Stimulated activated CD4-positive, alpha-beta T cell treated with anti-CD3 and anti-CD28 coated beads, Interleukin-1b, Interleukin-23, amount 100 ng/mL, for 48 hours (primary cell): ENCODE measurements at places on chromosomes 5 and 9.

- no peak for DNase-seq
Measured at GRCh38 chr5:111922344-111922743, 165.3 kb upstream of the NREP start.

- DNase-seq = no peak
Measured at GRCh38 chr9:131682261-131682660, 57.6 kb downstream of the RAPGEF1 start.

GRCh38 chr5:1421521-1422341 is 23.5 kb downstream of the SLC6A3 start:
- DNase-seq = no peak

DNA sequence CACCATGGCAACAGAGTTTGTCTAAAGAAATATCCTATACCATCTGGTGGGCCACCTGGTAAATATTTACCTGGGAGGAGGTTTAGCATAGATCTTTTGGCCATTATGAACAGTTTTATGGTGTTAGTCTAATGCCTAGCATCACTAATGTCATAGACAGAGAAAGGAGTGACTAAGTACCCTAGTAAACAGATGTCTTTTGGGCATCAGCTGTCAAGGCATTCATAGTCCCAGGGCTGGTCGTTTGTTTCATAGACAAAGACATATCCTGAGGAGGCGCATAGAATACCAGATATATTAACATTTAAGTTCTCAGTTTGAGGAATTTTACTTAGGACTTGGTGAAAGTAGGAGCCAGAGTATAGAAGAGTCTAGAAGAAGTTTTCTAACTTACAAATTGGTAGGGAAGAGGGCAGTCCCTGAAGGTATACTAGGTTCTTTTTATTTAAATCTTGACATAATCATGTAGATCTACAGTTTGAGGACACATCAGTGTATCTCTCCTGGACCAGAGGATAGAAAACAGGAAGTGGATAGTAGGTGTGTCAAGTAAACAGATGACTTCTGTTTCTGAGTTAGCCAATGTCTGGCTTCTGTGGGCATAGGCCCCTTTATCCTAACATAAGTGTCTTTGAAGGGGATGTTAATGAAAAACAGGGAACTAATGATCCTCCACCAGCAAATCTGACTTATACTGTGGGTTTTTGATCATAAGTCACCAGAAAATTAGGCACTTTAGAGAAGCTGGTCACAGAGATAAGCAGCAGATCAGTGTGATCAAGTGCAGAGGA is 105.0 kb upstream of the PRSS3 start:
- DNase-seq = no peak

GRCh38 chr9:137294681-137295237 is 7.3 kb downstream of the NRARP start:
- DNase-seq = no peak

DNA sequence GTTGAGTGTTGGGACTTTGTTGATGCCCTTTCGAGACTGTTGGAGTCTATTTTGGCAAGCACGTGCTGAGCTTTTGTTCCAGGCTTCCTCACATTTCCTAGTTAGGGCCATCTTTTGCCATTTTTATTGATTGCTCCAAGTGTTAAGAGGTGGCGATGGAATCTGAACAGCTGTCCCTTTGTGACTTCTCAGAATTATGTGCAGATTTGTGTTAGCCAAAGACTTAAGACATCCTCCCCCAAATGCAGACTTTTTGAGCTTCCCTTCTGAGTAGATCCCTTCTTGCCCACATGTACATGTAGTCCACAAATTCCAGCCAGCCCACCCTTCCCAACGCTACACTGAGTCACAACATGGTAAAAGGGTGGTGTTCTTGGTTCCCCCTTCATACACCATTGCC is 59.2 kb downstream of the SPIN1 start:
- no peak for DNase-seq

GRCh38 chr5:157516626-157517325 is 56.8 kb downstream of the NIPAL4 start:
- no peak for DNase-seq

DNA sequence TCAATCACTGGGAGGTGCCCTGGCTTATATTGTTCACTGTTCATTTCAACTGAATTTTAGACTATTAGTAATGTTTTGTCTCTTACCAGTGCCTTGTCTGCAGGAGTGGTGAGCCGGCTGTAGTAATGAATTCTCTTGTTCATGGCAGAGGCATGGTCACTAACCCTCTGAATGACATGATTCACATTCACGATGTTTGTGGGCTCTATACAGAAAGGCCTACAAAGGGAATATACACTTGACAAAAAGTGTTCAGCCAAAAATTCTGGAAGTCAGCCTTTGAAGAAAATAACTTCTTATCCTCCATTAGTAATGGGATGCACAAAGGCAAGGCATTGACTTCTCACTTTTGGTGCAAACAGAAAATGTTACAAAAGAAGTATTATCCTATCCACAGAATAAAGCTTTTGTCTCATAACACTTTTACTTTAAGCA is 39.6 kb downstream of the SLC38A9 start:
- DNase-seq = no peak

GRCh38 chr5:131976414-131977211 is 31.1 kb upstream of the MEIKIN start:
- DNase-seq = no peak

DNA sequence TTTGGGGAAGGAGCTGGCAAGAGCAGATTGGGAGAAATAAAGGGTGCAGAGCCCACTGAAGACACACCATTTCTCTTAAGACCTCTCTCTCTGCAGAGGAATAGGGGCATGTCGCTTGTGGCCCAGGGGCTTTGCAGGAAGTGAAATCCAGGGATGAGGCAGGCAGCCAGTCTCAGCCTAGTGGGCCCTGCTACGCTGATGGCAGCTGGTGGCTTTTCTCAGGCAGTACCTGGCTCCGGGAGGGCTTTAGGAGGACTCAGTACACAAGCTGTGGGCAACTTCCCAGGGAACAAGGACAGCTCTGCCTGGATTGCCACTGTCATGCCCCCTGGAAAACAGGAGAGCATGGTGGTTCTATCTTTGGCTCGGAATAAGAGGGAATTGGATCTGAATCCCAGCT is 76.2 kb upstream of the NEURL1B start:
- DNase-seq = no peak

GRCh38 chr5:109225716-109226625 is 183.8 kb downstream of the PJA2 start:
- no peak for DNase-seq

GRCh38 chr9:111162026-111162425 is 123.8 kb upstream of the LPAR1 start:
- DNase-seq = no peak

- DNase-seq = no peak
Measured at GRCh38 chr5:145637396-145637795, 197.7 kb downstream of the PRELID2 start.

GRCh38 chr9:68555437-68556150 is 14.9 kb upstream of the TMEM252 start:
- DNase-seq = no peak

- no peak for DNase-seq
Measured at GRCh38 chr5:171710451-171711024, 75.1 kb upstream of the SMIM23 start.

GRCh38 chr5:75567710-75568109 is 43.5 kb upstream of the ANKDD1B start:
- DNase-seq = peak; percentile 16

DNA sequence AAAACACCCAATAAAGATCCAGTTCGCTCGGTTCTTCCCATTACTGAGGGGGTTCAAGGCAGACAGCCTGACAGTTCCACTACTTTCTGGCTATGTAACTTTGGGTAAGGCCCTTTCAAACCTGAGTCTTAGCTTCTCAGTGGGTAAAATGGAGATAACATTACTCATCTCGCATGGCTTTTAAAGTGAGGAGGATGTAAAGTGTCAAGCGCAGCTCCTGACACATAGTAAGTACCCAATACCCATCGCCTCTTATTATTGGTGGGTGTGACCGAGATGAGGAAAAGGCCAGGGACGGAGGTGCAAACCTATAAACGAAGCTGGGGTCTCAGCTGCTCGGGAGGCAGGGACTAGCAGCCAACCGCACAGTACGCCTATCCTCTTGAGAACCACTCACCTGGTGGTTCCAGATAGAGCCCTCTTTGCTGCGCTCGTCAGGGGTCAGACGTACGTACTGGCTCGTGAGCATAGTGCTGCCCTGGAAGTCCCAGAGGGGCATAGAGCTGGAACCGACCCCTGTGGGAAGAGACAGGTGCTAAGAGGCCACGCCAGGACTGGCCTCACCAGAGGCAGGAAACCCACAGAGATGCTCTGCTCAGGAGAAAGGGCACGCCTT is 584 bp downstream of the LMAN2 start:
- DNase-seq = no peak

- no peak for DNase-seq
Measured at GRCh38 chr9:113888336-113888735, 12.2 kb downstream of the ZNF618 start.

DNA sequence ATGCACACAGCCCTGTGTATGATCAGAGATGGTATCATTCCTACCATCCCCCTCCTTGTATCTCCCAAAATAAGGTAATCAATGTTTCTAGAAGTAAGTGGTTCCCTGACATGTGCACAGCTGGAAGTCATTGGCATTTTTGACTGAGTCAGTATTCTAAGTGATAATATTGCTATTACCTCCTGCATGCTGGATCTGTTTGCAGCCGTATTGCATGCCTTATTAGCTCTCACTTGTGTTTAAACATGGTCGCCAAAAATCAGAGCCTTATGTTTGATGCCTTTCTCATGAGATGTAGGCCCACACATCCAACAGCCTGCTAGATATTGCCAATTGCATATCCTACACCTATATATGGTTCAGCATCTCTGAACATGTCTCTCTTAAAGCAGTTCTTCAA is 254.3 kb downstream of the CDH12 start:
- DNase-seq = no peak

DNA sequence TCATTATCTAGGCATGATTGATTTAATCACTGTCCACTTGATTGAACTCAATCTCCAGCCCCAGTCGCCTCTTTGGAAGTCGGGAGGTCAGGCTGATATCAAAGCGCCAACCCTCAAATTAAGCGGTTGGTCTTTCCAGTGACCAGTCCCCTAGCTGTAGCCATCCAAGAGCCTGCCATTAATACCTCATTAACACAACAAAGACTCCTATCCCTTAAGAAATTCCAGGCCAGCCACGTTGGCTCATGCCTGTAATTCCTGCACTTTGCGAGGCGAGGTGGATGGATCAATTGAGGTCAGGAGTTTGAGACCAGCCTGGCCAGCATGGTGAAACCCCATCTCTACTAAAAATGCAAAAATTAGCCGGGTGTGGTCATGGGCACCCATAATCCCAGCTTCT is 27.4 kb upstream of the GCNT1 start:
- DNase-seq = no peak

- DNase-seq = no peak
Measured at GRCh38 chr5:93610581-93611272, 27.7 kb downstream of the NR2F1 start.

DNA sequence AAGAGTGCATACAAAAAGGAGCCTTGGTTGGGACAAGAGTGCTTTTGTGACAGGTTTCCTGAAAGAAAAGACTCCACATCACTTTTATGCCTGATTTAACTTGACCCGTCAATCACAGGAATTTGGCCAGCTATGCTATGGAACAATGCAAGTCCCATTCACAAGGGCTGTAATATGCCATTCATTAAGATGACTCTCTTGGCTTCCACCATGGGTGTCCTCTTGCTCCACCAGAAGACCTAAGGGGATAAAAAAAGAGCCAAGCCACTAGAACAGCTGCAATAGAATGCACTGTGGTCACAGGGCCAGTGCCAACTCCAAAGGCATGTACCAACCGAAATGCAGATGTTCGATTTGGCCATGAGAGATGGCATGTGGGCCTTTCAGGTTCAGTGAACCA is 480.1 kb upstream of the MPDZ start:
- no peak for DNase-seq

DNA sequence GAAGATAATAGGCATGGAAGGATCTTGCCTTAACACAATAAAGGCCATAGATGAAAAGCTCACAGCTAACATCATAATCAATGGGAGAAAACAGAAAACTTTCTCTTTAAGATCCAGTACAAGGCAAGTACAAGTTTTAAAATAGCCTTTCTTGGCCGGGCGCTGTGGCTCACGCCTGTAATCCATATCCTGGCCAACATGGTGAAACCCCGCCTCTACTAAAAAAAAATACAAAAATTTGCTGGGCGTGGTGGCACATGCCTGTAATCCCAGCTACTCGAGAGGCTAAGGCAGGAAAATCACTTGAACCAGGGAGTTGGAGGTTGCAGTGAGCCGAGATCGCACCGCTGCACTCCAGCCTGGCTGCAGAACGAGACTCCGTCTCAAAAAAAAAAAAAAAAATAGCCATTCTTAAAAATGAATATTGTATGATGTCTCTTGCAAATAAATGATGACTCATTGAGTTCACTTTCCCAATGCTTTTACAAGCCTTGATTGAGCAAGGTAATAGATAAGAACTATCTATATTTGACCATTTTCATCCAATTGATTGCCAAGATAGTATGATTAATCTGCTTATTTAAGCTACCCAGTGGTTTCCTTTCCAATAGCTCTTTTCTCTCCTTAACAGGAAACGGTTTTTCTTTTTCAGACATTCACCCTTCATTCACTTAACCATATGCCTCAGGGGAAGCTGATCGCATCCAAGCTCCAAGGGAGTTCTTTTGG is 15.8 kb downstream of the CCDC152 start:
- DNase-seq = no peak

DNA sequence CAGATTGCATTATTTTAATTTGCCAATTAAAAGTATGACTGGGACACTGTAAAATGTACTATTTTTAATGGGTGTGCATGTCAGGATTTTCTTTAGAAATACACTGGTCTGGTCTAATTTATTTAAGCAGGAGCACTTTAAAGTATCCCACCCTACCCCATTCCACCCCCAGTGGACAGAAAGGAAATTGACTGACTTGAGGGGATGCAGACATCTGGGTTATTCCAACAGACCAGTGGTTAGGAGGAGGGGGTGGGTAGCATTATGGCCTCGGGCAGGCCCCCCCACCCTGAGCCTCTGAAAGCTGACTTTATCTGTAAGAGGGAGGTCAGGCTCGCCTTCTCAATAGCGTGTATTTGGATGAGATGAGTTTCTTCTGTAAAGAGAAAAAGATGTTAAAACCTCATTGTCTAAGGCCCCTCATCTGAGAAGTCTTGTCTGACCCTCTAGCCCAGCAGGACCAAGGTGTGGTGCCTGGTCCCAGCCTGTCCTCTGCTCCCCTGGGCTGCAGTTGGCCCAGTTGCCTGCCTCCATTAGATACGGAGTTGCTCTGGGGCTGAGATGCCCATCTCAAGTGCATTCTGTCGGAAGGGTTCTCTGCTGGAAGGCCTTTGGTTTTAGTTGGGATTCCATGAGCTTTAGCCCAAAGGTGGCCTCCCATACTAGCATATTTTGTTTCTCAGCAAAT is 4.4 kb downstream of the HNRNPAB start:
- DNase-seq = no peak

- DNase-seq = no peak
Measured at GRCh38 chr9:33445389-33446239, 1.8 kb downstream of the AQP3 start.
